ENCODE measurements at places on chromosomes 7 and 10. TPM values are rescaled to one million over a fixed set of nuclear protein-coding genes. Genes with fewer than 3 reads are reported as not detected.

SLC26A3 gene
- 0.70 TPM for total RNA-seq

TBX20 gene
- total RNA-seq = 0.37 TPM

AKR1C8 gene
- total RNA-seq = 1.6 TPM

TUBAL3 gene
- total RNA-seq = not detected

EEPD1 gene
- total RNA-seq = 4.2 TPM

CDNF gene
- total RNA-seq = 1.5 TPM

TFPI2 gene
- total RNA-seq = not detected

DNA sequence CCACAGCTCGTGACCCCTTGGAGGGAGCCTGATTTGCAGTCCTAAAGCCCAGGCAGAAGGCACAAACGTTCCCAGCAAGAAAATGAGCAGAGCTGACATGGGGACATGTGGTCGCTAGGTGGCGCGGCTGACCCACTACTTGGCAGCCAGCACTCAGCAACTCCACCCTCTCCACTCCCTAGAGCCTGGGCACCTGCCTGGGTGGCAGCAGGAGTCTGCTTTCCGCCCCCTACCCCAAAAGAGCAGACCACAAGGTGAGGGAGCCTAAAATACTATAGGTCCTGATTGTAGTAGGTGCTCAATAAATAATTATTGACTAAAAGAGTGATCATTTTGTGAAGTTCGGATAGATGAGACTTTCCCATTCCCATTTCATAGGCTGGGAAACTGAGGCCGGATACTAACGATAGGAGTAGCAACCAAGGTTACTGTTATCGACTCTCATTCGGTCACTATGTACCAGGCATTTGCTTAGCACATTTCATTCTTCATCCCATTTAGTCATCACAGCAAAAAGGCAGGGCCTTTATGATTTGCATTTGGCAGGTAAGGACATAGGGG is 57.4 kb downstream of the NEUROG3 start:
- peak; percentile 75 for DNase-seq

- no peak for DNase-seq
Measured at GRCh38 chr7:128034825-128035224, 3.6 kb upstream of the LRRC4 start.

DNA sequence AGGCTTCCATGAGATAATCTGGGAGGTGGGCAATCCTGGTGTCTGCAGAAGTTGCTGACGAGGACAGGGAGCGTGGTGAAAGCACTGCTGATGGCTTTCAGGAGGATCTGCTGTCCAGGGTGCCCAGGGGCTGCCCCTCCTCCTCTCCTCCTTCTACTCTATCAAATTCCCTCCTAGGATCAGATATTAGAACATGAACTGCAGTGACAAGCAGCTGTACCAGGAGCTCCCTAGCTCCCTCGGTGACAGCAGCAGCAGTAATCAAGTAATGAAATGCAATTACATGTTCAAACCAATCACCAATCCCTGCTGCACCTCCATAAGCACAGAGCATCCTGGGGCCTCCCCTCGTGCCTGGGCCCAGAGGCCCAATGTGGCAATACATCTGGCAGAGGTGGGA is 46.9 kb downstream of the GRID1 start:
- DNase-seq = no peak

DNA sequence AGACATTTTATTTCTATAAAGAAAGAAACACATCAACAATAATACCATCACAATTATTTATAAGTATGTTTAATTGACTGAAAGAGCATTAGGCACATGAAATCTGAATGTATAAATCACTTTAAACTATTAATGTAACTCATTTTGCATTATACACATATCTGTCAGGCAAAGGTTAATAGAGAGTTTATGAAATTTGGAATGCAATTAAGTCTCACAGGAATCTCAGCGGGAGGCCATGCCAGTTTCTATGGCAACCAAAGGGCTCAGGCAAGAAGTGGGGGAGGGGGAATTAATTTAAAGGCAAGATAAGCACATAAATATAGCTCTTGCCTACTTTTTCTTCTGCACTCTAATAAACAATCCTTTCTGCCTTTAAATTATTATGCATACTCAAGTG is 152.6 kb downstream of the SLC16A9 start:
- DNase-seq = no peak

GRCh38 chr10:101568054-101568745 is 19.9 kb downstream of the POLL start:
- DNase-seq = no peak

GRCh38 chr10:23037561-23037960 is 57.8 kb upstream of the MSRB2 start:
- DNase-seq = no peak

DNA sequence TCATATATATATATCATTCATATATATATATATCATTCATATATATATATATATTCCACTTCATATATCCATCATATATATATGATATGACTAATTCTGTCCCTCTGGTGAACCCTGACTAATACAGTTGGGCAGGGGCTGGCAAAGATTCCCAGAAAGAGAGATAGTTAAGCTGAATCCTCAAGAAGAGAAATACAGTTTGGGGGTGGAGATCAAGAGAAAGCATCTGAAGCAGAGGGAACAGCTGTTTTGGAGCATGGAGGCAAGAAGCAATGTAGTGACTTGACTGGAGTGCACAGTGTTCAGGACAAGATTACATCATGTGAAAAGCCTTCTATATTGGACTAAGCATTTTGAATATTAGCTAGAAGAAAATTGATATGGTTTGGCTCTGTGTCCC is 540.7 kb downstream of the MAGI2 start:
- no peak for DNase-seq

- no peak for DNase-seq
Measured at GRCh38 chr7:91946549-91946948, 5.9 kb downstream of the AKAP9 start.

DNA sequence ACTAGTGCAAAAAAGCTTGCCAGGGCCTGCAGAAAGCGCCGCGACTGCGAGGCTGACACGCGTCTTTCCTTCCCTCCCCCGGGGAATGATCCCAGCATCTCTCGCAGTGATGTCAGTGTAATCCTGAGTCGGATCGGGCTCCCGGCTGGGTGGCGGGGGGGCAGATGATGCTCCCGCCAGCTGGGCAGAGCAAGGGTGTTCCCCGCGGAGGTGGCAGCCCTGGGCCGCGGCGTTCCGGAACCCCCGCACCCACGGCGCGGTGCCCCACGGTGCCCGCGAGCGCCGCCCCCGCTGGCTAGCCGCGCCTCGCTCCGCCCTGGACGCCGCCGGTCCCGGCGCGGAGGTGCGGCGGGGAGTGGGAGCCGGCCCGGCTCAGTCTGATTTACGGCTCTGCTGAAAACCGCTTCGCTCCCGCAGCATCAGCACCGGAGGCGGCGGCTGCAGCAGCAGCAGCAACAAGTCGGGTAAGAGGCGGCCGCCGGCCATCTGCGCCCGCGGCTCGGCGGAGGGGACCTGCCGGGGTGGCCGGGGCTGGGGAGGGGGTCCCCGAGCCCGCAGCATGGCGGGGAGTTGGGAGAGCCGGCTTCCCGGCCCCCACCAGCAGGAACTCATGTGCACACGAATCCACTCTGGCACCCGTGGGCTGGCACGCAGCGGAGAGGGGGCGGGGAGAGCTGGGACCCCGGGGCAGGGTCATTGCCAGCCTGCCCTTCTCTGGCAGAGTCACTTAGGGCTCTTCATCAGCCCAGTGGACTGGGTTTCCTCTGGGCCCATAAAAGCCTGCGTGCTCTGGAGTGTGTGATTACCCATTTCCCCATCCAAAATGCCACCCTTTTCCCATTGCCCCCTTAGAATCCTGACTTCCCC is at the start of gene ZNF365:
TSS of gene ZNF365 (plus strand) at position 375 of the 867 bp plus-strand sequence. CDS start 1,825 bp downstream, outside the sequence.
- DNase-seq = peak; percentile 22

- no peak for DNase-seq
Measured at GRCh38 chr10:86446987-86447386, 74.6 kb downstream of the WAPL start.

GRCh38 chr7:87354749-87355148 is 9.3 kb downstream of the CROT start:
- no peak for DNase-seq
